ENCODE measurements at places on chromosomes 7 and 10.

- DNase-seq: no peak
Measured at GRCh38 chr10:26335574-26336093, 102.5 kb upstream of the APBB1IP start.

GRCh38 chr7:147418966-147419365 is 1171.6 kb upstream of the C7orf33 start:
- DNase-seq: no peak

DNA sequence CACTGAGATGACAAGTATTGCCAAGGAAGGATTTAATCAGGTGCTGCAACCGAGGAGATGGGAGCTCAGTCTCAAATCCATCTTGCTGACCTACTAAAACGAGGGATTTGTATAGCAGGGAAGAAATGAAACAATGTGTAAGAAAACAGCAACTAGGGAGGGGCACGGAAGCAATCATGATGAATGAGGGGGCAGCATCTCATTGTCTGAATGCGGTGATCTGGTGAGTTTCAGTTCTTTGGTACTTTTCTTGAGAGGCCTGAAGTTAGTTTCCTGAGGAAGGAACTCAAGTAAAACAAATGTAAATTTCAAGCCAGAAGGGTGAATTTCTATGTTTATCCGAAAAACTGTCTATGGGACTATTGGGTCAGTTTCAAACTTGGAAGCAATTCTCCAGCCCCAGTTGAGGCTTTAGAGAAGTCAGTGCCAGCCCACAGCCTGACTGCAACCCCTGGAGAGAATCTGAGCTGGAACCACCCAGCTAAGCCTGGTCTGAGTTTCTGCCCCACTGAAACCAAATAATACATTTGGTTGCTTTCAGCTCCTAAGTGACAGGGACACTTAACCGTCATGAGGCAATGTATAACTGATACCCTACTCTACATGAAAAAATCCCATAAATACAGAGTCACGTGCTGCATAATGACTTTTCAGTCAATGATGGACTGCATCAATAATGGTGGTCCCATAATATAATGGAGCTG is 45.8 kb upstream of the TNS3 start:
- no peak for DNase-seq

DNA sequence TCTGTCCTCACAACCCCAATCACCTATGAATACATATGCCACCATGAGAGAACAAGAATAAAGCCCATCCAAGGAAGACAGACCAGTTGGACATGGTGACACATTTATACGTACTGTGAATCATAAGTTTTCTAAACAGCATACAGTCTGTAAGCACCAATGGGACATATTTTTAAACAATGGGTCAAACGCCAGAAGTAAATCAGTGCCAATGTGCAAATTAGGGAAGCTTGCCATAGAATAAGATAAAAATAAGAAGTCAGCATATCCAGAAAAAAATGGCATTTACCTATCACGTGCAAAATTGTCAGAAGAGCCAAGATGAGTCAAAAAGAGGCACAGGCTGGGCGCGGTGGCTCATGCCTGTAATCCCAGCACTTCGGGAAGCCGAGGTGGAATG is 910.4 kb downstream of the SORCS1 start:
- DNase-seq: no peak

DNA sequence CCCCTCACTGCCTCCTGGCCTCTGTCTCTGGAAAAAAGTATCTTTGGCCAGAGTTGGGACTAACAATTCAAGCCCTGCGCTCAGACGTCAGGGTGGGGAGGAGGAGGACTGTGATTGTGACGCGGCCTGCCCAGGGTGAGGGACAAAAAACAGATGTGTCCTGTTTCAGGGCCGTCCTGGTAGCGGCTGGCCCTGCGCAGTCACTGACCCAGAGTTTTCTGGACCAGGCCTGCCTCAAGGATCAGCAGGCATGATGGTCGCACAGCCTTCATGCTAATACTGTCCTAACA is 110.1 kb downstream of the CYTH3 start:
- no peak for DNase-seq

DNA sequence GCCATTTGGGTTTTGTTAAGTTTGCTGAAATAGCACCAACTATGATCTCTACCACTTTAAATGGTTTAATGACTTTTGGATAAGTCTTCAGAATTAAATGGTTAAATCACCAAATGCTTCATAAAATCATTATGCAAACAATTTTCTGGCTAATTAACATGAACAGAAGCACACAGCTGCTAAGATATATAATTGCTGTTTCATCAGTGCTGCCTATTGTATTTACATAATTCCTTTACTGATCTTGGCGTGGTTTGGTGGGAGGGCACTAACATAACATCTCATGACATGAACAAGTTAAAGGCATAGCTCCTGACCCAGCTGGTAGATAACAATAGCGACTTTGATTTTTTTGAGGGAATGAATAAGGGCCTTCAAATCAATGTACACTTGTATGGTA is 94.1 kb downstream of the FZD1 start:
- DNase-seq: no peak

DNA sequence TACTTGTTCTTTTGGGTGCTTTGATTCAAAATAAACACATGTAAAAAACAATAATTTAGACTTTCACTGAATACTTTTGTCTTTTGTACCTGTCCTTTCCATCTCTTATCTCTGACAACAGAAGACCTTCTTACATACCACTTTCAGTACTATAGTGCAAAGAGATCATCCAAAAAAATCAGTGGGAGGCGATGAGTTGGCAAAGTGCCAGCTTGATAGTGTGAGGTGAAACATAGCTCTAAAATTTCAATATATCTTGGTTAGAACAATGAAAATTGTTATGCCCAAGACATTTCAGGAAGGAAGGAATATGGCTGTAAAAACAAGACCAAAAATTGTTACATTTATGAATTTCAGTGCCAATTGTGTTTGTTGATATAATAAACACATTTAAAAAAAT is 390.2 kb upstream of the COBL start:
- no peak for DNase-seq

GRCh38 chr10:113441220-113441619 is 111.6 kb upstream of the HABP2 start:
- no peak for DNase-seq

DNA sequence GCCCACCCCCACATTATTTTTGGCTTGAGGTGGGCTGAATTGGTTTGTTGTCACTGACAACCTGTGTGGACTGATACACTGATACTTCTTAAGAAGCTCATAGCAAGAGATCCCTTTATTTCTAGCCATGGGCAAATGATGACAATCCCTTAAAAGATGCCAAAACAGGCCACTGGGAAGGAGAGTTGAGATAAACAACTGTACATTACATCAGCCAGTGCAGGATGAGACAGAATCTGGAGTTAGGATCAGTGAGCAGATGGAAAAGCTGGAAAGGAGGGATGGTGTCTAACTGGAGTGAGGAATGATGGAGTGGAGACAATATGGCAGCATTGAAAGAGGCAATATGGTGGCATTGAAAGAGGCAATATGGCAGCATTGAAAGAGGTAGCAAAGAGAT is 195.9 kb upstream of the LYZL2 start:
- DNase-seq: no peak

- DNase-seq: no peak
Measured at GRCh38 chr10:110655320-110655719, 11.2 kb downstream of the RBM20 start.

DNA sequence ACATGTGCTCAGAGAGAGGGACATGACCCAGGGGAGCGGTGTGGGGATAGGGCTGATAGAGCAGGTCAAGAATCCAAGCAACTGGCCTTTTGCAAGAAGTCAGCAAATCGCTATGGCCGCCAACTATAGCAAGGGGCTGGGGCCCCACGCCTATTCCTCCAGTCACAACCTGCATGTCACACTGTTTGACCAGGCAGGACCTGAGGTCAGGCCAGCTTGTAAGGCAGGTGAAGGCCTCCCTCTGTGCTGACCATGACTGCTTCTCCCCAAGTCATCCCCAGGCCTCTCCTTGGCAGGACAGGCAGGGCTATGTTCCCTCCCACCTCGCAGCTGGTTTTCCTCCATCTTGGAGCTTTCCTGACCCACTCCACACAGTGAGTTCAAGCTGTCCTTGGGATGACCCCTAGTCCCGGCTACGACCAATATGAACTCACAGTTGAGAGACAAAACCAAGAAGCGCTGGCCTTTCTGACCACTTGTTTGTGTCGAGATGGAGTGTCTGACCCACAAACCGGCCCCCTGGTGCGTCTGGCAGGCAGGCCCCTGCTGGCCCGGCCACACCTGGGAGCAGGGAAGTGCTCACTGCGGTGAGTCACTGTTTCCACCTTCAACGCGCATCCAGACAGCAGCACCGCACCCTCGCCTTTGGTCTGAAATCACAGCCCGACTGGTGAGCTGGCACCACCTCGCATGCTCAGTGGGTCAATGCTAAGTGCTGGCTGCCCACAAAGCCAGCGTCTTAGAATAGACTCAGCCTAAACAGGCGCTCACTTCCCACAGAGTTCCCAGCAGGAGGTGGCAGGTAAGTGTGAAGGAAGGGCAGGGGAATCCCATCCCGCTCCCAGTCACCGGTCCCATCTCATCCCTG is 81.4 kb downstream of the VWA2 start:
- no peak for DNase-seq

- DNase-seq: no peak
Measured at GRCh38 chr7:126524967-126525366, 727.8 kb downstream of the GRM8 start.

DNA sequence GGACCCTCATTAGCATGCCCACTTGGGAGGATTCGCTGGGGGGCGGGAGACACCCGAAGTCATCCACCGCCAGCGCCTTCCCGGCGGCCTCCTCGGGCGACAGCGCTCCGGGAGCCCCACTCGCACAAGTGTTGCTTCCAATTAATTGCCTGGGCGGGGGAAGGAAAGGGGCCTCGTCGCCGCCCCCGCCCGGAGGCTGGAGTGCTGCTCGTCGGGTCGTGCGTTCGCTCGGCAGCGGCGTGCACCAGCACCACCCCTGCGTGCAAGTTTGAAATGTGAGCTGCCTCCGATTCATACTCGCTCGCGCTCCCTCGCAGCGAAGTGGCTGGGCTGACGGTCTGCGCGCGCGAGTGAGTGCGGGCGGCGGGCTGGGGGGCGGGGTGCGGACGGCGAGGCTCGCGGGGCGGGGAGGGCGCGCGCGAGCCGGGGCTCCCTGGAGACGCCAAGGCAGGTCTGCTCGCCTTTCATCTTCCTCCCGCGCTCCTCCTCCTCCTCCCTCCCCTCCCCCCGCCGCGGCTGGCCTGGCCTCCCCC is 104.6 kb upstream of the PPIF start:
- DNase-seq: peak; percentile 65

DNA sequence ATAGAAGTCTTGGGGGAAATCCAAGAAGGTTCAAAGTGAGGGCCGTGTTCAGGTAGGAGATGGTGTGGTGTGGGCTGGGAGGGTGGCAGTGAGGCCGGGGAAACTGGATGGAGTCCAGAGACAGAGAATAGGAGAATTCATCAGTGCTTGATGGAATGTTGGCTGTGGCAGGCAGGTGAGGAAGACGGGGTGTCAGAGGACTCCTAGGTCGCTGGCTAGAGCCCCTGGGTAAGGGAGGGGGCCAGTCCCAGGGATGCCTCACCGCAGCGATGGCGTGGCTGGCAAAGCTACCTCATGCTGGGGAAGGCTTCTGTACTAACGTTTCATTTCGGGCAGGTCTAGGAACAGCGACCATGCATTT is 373.0 kb downstream of the RPS24 start:
- no peak for DNase-seq

DNA sequence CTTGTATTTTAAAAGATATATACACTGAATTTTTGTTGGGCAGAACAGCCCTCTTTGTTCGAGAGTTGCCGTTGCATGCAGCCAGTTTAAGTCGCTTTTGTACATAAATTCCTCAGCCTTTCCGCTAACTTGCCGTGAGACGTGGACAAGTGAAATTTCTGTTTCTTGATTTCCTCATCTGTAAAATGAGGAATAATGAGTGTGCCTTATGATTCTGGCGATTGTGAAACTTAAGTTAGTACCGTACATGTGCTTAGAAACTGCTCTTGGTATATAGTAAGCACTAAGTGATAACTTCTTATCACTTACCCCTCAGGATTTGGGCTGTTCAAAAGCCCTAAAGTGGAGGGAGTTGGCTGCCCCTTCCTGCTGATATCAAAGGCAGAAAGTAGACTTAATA is 1.4 kb downstream of the CCNJ start:
- DNase-seq: peak; percentile 27
